Activated T-cell treated with anti-CD3 and anti-CD28 coated beads for 1 hour (primary cell): ENCODE measurements at places on chromosomes 3 and 15.

GRCh38 chr3:144569651-144570050 lies 598.0 kb downstream of the DIPK2A start:
- no peak for DNase-seq

DNA sequence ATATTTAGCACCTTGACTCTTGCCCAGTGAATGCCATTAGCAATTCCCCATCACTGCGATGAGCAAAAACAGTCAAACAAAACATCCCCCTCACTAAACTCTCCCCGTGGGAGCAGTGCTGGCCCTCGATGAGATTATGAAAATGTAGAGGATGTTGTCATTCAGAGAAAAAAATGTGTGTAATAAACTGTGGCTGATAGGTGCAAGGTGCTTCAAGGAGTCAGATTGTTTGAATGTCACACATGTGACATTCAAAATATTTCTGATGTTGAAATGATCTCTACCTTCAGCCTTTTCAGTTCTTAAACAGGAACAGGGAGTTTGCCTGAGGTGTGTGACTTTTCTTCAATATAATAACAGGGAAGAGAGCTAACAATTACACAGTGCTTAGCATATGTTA lies 281.8 kb upstream of the TRIM42 start:
- no peak for DNase-seq

- DNase-seq = peak; percentile 38
Observed at GRCh38 chr3:8629151-8630021, 15.2 kb downstream of the SSUH2 start.

DNA sequence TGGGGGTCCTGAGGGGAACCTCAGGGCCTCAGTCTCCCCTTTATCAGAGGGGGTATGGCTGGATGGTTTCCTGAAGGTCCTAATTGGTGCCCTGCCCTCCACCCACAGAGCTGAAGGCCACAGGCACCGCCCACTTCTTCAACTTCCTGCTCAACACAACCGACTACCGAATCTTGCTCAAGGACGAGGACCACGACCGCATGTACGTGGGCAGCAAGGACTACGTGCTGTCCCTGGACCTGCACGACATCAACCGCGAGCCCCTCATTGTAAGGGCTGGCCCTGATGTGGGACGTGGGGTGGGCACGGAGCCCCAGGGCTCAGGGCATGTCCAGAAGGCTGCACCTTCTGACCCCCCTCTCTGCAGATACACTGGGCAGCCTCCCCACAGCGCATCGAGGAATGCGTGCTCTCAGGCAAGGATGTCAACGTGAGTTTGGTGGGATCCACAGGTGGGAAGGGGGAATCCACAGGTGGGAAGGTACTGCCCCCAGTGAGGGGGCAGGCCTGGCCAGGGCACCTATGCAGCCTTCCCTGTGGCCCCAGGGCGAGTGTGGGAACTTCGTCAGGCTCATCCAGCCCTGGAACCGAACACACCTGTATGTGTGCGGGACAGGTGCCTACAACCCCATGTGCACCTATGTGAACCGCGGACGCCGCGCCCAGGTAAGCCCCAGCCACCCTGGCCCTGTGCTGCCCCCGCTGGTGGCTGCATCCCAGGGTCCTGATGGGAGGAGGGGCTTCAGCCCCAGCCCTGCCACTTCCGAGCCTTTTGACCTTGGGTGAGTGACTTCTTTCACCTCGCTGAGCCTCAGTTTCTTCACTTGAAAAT lies 17.5 kb upstream of the GNAT1 start:
- DNase-seq = no peak

GRCh38 chr15:85709250-85709649 lies 85.5 kb downstream of the KLHL25 start:
- DNase-seq = no peak

DNA sequence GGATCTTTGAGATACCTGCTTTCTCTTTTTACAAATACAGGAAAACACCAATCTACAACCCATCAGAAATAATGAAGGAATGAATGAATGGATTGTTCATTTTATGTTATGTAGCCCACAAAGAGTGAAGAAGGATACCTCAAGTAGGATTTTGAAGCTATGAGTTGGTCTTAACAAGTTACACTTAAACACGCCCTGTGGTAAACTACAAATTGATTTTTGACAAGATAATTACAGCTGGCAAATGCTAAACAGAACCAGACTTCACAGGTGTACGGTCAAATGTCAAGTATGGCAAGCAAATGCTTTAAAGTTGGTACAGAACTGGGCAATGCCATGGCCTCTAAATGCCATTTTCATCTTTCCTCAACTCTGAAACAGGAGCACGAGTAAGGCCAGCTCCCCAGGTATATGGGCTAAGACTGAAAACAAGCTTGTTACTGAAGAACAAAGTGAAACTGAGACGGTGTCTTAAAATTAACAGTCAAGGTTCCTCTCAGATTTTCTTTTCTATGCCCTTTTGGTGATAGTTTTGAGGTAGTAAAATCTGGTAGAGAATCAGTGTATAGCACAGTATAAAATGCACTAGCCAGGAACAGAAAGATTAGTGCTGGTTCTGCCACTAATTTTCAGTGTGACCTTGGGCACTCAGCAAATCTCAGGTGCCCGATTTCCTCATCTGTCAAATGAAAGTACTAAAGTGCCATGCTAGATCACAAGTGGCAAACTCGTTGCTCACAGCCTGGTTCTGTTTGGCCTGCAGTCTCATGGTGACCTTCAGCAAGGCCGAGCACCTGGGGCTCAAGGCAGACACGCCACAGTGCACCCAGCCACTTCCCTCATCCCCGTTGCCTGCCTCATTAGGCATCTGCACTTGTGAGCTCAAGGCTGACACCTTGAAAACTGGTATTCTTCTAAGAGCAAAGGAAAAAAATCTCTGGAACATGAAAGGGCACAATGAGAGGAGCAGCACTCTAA lies 9.5 kb downstream of the RUVBL1 start:
- no peak for DNase-seq

GRCh38 chr3:121970047-121970446 lies 52.0 kb downstream of the ILDR1 start:
- no peak for DNase-seq

- DNase-seq = peak; percentile 12
Observed at GRCh38 chr15:56821721-56822425, 88.6 kb upstream of the ZNF280D start.

GRCh38 chr3:8657804-8658305 lies 13.3 kb upstream of the SSUH2 start:
- DNase-seq = no peak

DNA sequence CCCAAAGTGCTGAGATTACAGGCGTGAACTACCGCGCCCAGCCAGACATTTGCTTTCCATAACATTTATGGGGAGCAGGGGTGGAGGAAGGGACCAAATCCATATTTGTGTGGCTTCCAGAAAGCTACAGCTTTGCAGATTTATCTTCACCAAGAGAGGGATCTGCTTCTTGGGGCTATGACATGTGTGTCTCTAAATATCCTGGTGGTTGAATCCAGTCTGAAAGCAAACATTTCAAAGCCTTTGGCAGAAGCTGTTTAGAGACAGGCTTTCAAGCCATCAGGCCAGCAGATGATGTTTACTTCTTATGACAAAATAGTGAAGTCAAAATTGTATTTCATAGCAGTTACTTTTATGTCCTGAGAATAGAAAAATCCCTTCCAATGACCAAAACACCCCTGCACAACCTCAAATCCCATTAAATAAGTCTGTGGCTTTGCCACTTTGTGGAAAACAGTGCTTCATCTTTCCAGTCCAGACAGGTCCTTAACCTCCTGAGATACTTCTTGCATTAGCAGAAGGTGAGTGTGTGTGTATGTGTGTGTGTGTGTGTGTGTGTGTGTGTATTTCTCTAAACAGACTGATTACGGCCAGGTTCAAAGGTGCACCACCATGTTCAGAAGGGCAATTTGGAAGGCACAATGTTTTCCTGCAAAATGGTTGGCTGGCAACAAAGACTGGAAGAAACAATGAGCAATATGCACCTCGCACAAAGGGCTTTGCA lies 191.4 kb upstream of the LRIG1 start:
- no peak for DNase-seq

GRCh38 chr15:48447657-48448056 lies 116.4 kb downstream of the DUT start:
- no peak for DNase-seq

DNA sequence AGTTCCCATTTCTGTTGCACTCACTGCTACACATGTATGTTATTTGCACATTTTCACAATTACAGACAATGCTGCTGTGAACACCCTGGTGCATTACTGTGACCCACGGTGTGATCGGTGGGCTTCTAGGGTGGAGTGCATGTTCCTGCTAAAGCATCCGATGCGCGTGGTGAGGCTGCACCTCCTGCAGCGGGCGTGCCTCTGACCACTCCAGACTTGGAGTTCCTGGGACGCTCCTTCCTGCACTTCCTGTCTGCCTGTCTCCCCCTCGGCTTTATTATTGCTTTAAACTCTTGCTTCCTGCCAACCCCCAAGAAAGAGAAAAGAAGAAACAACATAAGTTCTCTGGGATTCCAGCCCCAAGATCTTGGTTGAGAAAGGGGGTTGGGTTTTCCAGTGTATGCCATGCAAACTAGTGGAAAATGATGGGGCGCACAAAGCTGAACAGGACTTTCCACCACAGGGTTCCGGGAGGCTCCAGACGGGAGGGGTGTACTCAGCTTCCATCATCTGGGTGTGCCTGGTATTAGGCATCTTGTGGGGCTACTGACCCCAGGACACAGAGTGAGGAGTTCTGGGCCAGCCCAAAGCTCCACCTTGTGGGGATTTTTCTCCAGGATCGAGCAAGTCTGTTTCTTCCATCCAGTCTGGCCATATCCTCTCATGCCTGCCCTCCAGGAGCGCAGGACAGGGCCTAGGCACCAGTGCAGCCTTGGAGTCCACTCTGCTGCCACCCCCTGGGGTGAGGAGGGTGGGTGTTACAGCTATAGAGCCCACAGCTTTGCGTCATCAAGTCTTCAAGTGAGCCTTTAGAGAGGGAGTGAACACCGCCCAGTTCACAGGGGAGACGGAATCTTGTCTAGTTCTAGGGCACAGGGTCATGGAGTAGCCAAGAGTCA lies 11.2 kb downstream of the RPL32 start:
- DNase-seq = no peak
